ENCODE measurements at places on chromosomes 5 and 9.

GRCh38 chr9:34671307-34671706 is 8.8 kb upstream of the CCL27 start:
- no peak for DNase-seq

- no peak for DNase-seq
Measured at GRCh38 chr5:6633469-6634245, 417 bp downstream of the SRD5A1 start.

DNA sequence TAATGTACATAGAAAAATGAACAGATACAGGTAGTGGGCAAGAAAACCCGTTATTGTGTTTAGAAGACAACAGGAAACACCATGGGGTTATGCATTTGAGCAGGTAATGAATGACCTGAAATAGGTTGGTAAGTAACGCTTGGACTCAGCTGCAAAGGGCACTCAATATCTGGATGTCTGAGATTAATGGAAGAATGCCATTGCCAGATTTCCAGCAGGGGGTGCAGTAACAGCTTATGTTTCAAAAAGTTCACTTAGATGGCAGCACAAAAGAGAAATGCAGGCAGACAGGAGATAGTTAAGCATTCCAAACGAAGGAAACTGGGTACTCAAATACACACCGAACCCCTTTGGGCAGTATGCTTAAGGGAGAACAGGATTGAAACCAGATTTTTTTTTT is 285.5 kb upstream of the VLDLR start:
- DNase-seq: no peak

GRCh38 chr9:16171911-16172310 is 619.1 kb downstream of the CCDC171 start:
- no peak for DNase-seq

GRCh38 chr9:95441081-95441480 is 75.7 kb downstream of the PTCH1 start:
- no peak for DNase-seq

DNA sequence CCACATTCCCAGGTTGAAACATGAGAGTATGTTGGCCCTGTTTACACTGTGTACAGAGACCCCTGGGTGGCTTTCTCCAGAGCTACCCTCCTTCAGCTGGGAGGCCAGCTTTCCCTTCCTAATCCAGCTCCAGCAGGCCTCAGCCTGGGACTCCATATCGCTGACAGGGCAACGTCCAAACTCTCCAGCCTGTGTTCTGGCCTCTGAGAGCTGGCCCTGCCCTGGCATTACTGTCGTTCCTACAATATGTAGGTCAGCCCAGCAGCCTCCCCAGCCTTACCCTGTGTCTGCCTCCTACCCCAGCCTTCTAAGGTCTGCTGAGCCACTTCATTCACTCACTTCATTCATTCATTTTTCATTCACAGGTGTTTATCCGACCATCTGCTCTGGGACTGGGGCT is 8.3 kb upstream of the EEIG1 start:
- DNase-seq: no peak

DNA sequence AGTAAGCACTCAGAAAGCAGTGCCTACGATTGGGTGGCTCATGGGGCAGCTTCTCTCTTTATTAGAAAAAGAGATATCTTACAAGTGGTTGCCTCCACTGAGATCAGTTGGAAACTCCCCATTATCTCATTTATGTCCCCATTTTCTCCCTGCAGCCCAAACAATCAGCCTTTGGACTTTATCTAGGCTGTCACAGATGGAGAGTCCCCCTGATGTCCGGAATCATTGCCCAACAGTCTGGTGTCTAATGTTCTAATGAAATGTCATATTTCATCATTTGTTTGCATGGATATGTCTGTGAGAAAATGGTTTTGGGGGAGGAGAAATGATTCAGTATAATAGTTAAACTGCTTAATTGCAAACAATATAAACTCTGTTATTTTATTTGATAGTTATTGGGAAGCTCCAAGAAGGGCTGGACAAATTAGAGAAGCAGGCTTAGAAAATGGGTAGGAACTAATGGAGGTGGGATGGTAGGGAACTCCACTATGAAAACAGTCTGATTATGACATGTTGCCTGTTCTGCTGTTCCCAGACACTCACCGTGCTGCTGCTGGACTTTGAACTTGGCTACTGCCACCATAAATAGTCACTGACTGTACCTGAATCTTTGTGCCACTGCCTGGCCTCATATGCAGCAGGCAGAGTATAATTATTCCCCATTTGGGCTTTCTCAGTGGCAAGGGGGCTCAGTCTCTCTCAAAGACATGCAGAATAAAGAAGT is 38.3 kb upstream of the SMAD5 start:
- no peak for DNase-seq
